Upper lobe of right lung (tissue), 1 donor: ENCODE measurements at places on chromosomes 11 and 22. TPM values are rescaled to one million over a fixed set of nuclear protein-coding genes. Genes with fewer than 3 reads are reported as not detected.

ELMOD1 gene
- 2.8 TPM for total RNA-seq

NRGN gene
- 79.9 TPM for total RNA-seq

DNA sequence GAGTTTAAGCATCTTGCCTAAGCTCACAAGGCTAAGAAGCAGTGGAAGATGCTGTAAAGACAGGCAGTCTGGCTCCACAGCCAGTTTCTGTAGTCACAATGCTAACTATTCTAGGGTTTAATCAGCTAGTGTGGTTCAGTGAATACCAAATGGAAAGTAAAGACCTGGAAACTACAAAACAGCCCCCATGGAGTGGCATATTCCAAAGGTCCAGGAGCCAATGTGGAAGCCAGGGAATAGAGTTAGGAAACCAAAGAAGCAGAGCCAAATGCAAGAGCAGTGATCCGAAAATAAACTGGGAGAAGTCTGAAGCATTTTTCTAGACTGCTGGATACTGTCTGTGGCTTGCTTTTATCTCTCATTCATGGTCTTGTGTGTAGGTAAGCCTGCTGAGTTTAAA lies 731.2 kb upstream of the ANO5 start:
- no peak for DNase-seq

- peak; percentile 79 for DNase-seq
Measured at GRCh38 chr11:65116370-65117205, 913 bp downstream of the ZNHIT2 start.

DNA sequence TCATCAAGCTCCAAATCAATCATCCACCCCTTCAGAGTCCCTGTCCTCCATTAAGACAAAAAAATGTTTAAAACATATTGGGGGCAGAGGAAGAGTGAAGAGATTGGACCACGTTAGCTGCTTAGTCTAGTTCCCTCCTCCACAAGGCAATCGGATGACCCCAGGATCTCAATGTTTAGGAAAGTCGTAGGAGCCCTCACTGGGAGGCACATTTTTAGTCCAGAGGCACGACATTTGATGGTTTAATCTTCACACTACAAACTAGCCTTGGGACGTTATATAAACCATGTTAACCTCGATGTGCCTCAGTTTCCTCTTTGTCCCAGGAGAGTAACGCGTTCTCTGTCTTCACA lies 588 bp upstream of the FAT3 start:
- DNase-seq, result no peak
